ENCODE measurements at places on chromosomes 7 and 10.

- peak; percentile 40 for DNase-seq
Measured at GRCh38 chr7:151520419-151521261, 945 bp upstream of the RHEB start.

- DNase-seq = peak; percentile 97
Measured at GRCh38 chr10:110336111-110336721, 31.5 kb upstream of the SMNDC1 start.

DNA sequence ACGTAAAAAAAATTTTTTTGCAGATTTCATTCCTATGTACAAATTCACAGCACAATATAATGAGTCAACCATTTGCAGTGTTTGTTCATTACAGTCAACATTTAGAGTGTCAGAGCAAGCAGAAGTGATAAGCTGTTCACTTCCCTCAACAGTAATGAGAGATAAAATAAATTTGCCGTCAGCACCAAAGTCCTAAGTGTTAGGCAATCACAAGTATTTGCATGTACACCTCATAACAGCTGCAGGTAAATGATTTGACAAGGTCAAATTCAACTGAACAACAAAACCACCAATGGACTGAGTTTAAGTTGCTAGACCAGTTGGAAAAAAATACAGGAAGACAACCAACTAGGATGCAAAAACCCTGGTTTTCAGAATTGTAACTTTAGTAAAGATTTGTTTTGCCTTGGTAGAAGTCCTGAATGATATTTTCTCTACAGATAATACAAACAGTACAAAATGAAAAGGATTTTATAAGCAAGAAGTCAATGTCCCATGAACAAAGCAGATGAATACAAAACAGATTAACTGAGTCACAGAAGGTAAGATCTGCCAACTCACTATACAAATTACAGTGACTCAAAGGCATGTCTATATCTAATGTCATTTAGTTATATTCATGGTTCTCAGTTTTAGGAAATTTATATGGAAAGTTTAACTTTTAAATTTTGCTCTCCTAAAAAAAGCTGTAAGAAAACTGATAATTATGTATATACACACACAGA, 10.4 kb downstream of the RAPGEF5 start:
- DNase-seq = no peak

- DNase-seq = no peak
Measured at GRCh38 chr7:151456782-151457181, 16.8 kb upstream of the CRYGN start.

GRCh38 chr7:87912121-87912520, 21.9 kb upstream of the ADAM22 start:
- no peak for DNase-seq

DNA sequence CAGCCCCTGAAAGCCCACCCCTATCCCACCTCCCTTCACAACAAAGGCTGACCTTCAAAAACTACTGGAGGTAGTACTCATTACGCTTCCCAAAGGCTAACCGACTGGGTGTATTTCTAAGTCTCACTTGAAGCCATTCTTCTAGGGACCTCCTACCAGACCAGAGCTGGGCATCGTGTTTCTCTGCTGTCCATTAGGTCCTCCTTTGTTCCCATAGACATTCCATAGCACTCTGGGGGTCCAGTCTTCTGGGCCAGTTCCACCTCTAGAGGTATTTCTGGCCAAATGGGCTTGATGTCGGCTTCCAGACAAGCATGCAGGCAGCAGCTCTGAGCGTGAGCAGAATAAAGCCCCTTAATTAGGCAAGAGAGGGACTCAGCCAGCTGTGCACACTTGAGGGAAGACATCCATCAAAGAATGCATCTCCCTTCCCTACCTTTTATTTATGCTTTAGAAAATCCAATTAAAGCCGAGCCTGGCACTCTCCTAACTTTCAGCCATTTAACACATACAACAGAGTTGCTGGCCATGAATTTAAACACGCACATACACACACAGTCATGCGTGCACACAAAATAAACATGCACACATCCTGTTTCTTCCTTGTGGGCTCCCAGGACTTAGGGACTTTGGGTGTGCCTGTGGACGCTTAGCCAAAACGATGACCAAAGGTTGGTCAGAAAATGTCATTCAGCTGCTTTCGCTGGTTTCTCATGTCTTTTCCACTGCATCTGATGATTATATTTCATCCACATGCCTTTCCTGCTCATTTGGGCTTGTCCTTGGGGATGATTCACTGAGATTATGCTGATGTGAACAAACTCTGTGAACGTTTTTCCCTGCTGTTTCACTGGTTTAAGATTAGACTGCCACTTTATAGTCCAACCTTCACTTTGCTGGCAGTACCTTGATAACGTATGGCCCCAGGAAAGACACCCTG, 362.0 kb upstream of the NFE2L3 start:
- no peak for DNase-seq

DNA sequence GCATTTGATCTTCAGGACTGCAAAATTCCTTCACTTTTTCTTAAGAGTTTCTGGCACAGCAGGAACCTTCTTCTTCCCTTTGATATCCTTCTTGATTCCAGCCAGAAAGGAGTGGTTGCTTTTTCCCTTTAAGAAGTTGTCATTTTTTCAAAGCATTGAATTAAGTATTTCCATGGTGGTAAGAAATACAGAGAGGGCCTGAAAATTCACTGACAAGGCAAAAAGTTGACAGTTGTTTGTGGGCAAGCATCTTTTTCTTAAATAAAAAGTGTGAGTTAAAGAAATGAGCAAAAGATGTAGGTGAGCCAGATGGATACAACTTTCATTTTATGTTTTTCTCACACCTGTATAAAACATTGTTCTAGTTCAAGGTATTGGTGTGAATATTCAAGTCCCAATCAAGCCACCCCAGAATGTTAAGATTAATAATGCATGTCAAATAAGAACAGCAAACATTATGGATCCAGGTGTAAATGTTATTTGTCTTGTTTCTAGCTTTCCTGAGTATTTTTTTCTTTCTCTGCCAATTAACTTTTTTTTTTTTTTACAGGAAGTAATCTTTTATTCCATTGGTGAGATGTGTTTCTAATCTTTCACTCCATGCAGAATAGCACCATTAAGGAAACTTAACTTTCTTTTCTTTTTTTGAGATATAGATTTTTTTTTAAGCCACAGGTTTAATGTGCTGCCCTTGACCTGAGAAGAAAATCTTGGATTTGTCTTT, 334.3 kb upstream of the SEMA3A start:
- DNase-seq = no peak

GRCh38 chr7:32093415-32094408, 23.5 kb upstream of the PDE1C start:
- peak; percentile 98 for DNase-seq

GRCh38 chr10:102120991-102121738, 997 bp upstream of the LDB1 start:
- peak; percentile 84 for DNase-seq

DNA sequence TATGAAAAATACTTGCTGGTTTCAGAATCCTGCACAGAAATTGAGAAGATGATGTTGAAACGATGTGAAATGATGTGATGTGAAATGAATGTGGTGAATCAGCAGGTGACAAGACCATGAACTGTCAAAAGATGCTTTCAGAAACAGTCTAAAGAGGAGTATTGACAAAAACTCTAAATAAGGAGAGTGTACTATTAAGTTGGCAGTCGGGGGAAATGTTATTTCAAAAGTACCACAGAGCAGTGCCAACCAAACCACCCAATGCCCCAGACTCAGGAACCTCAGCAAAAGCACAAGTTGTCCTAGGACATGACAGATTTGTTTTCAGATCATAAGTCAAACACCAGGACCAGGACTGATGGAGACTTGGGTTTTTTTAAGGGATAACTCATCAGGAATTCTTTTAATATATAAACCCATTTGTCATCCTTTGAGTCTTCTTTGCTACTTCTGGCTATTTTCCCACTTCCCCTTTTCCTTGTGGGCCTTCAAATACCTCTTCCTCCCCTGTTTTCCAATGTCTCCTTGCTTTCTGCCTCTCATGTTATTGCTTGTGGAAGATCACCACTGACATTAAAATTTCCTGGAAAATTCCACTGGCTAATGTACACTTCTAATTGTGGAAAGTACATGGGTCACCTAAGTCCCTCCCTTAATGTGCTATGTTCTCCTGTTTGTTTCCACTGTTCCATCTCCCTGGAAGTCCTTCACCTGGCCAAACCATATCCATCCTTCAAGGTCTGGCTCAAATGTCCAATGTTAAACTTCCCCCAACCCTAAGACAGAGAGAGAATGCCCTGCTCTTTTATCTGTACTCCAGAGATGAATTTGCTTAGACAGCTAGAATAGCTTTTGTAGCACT, 10.2 kb upstream of the PPP1R3C start:
- DNase-seq = peak; percentile 73

GRCh38 chr7:24291271-24291670, 7.3 kb downstream of the NPY start:
- DNase-seq = no peak

GRCh38 chr7:20053334-20054104, 163.7 kb downstream of the MACC1 start:
- no peak for DNase-seq
